Activated CD4-positive, CD25-positive, alpha-beta regulatory T cell treated with anti-CD3 and anti-CD28 coated beads, Interleukin-2, amount 50 U/mL, for 72 hours (primary cell): ENCODE measurements at places on chromosomes 5 and 9.

DNA sequence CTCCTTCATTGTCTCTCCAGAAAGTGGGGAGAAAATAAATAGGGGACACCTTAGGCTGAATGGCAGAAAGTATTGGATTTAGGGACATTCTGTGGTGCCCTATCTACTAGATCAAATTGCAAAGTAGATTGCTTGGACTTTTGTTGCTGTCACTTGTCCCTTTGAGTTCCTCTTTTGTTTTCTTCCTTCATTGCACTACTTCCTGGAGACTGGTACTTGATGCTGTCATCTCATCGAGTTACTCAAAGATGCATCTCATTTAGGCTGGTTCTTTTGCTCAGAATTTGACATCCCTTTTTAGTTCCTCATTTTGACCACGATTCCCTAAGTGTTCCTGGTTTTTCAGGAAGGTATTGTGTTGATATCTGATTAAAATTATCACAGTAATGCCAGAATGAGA is 137.6 kb downstream of the ADGRV1 start:
- no peak for DNase-seq

- DNase-seq: no peak
These were observed 960 bp upstream of the GFRA3 start for GRCh38 chr5:138275379-138275782.

GRCh38 chr5:8784692-8785091 is 761.2 kb downstream of the SEMA5A start:
- DNase-seq: no peak

DNA sequence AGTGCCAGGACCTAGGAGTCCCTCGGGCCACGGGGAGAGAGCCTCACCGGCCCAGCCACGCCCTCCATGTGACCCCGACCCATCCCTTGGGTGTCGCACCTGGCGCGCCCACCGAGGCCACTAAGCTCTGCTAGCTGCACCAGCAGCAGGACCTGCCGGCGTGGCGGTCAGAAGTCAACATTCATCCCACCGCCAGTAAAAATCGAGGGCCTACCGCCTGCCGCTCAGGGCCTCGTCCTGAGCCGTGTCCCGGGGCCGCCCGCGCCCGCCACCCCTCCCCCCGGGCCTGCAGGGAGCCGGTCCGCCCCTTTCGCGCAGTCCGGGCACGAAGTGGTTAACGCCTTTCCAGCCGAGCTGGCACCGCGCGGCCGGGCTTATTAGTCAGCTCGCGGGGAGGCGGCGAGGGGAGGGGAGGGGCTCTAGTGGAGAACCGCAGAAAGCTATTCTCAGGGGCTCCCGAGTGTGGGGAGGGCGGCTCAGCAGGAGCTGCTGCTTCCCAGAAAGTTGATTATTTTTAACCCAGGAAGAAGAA is 124.4 kb downstream of the C9orf50 start:
- peak; percentile 83 for DNase-seq

DNA sequence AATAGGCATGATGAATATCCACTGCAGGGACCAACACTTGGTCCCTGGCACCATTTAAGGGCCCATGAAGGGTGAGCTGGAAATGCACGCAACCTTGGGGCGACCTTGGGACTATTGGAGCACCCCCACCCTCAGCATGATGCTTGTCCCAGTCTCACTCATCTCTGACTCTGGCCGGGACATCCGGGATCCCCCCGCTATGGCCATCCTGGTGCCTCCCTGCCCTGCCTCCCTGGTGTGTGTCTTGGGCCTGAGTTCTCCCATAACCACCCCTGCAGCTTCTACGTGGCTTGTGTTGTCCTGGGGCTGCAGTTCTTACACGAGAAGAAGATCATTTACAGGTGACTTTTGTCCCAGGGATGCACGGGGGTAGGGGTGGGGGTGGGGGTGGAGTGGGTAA is 5.9 kb downstream of the ZDHHC12 start:
- no peak for DNase-seq

DNA sequence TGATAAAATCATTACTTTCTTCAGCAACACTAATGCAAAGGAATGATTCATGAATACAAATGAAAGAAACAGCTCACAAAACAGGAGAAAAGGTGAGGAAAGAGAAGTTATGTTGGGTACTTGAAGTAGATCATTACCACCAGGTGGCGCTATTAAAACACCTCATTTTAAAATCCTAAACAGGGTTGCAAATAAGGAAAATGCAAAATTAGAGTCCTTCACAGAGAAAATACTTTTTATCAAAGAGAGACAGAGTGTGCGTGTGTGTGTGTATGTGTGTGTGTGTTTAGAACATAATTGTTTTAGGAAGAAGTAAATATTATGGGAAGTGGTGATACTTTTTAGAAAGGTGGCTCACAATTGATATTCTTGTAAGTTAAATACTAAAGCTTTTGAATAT is 49.5 kb upstream of the CD180 start:
- DNase-seq: no peak

GRCh38 chr5:157665467-157666070 is 5.8 kb upstream of the C5orf52 start:
- DNase-seq: no peak

- DNase-seq: no peak
These were observed 7.6 kb upstream of the ASS1 start for GRCh38 chr9:130437011-130437789.

DNA sequence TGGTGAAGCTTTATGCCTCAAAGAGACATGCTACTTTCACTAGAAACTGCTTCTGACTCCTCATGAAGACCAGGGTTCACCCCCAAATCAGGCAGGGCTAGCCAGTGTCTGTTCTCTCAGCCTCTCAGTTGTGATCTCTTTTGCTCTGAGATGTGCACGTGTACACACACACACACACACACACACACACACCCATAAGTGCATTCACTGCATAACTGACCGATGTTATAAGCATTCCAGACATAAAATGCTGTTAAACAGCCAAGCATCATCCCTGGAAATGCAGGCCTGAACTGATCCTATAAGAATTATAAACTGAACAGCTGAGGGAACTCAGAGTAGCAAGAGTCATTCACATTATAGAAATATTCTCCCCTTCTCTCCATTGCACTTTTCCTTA is 85.0 kb downstream of the FSTL4 start:
- DNase-seq: no peak

DNA sequence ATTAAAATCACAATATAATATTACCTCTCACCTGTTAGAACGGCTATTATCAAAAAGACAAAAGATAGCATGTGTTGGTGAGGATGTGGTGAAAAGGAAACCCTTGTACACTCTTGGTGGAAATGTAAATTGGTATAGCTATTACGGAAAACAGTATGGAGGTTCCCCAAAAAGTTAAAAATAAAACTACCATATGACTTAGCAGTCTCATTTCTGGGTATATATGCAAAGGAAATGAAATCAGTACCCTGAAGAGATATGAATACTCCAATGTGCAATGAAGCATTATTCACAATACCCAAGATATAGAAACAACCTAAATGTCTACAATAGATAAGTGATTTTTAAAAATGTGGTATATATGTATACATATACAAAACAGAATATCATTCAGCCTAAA is 199.9 kb downstream of the SNX18 start:
- DNase-seq: no peak

GRCh38 chr9:21688108-21689102 is 114.0 kb upstream of the MTAP start:
- DNase-seq: no peak

DNA sequence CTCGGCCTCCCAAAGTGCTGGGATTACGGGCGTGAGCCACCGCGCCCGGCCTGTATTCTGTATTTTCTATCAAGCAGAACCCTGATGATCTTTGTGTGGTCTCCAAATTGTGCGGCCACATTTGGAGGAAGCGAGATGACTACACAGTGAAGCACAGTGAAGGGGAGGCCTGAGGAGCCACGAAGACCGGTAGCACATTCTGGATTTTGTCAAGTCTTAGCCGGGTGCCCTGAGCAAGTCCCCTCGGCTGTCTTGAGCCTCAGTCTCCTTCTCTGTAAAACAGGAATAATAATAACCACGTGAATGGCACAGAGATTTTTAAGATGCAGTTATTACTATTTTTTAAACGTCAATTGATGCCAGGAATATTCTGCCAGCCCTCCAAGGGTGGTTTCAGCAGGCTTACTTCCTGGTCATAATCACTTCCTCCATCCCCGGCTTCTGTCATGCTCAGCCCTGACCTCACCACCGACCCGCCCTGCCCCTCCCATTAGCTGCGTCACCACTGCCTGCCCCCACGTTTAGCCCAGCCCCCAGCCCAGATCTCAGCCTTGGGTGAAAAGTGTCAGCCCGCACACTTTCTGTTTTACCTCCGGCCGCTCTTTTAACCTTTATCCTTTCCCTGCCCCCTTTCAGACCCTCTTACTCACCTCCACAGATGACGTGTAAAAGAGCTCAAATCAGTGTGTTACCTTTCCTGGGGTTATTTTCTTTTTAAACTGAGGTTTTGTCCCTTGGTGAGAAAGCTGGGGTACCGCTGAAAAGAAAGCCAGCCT is 27.0 kb upstream of the ERGIC1 start:
- peak; percentile 78 for DNase-seq

DNA sequence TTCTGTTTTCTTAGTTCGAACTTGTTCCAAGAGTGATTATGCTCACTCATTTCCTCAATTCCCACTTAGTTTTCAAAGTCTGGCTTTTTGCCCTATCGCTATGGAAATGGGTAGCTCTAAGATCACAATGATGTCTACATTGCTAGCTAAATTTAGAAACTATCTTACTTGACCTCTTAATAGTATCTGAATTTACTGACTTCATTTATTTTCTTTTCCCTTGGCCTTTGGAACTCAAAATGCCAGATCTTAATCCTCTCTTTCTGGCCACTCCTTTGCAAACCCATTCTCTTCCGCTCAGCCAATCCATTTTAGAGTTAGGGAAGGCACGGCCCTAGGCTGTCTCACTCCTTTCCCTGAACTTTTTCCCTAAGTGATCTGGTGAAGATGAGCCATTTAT is 137.0 kb downstream of the FER start:
- DNase-seq: no peak

GRCh38 chr5:156819537-156819936 is 30.6 kb upstream of the PPP1R2B start:
- no peak for DNase-seq

- DNase-seq: no peak
These were observed 41.4 kb upstream of the IL7R start for GRCh38 chr5:35815089-35815936.

DNA sequence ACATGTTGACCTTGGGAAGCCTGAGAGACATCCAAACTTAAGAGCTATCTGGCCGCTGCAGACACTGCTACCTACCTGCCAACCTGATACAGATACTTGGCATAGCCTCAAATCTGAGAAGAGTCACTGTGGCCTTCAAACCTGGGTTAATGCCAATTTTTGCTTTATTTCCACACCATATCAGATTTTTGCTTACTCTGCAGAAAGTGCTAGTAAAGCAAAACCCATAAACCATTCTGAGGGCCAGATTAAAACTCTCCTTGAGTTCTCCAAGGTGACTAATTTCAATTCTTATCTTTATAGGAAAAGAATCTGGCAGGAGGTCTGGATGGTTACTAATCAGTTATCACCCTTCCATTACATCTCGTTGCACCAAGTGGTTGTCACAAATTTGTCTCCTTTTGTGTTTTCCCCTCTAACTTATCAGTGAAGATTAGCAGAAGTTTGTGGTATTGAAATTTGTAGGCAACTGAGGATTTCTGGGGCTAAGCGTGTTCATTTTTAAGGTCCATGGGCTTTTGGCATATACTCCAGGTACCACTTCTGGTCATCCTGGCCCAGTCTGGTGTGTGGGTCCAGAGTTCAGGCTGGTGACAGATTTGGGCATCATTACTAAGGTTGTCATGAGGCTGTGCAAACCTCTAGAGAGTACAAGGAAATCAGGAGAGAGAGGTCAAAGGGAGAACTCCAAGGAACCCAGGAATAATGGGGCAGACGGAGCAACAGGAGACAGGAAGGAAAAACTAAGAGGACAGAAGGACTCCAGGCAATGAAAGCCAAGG is 177.9 kb downstream of the TSSK1B start:
- DNase-seq: no peak

DNA sequence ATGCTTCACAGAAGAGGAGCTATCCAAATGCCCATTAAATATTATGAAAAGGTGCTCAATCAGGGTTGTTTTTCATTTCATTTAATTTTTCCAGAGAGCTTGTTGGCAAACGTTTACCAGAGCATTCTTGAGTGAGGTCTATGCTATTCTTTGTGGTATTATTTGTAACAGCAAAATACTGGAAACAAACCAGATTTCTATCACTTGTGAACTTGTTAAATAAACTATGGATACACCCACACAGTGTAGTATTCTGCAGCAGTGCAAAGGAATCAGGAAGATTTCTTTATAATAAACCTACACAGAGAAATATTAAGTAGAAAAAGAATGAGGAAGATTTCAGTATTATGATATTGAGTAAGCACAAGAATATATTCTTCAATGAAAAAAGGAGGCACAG is 15.0 kb upstream of the SLC1A1 start:
- DNase-seq: no peak

GRCh38 chr5:123046222-123046621 is 9.7 kb upstream of the PPIC start:
- DNase-seq: no peak
